ENCODE measurements at places on chromosomes 4 and X.
A peak's percentile ranks its signal among the peaks of the same experiment; 100 is the strongest.

GRCh38 chr4:39932776-39933402 is 44.8 kb downstream of the PDS5A start:
- DNase-seq = no peak

GRCh38 chrX:24333371-24333770 is 19.5 kb upstream of the SUPT20HL2 start:
- no peak for DNase-seq

DNA sequence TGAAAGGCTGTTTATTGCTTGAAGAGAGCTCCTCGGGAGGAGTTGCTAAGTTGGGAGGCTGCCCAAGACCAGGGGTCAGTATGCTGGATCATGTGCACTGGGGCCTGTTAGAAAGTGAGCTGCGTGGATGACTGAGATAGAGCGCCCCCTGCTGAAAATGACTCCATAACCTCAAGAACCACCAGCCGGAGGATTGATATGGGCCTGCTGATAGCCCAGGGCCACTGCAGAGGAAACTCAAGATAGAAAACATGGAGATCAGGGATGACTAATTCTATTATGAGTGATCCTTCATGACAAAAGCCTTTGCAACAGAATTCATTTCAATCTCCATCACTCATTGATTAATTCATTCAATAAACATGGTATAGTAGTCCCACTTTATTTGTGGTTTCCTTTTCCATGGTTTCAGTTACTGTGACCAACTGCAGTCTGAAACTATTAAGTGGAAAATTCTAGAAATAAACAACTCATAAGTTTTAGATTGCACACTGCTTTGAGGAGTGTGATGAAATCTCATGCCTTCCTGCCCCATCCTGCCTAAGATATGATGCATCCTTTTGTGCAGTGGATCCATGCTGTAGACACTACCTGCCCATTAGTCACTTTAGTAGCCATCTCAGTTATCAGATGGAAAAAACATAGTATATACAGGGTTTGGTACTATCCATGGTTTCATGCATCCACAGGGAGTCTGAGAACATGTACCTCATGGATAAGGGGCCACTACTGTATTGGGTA is 126.7 kb upstream of the MBNL3 start:
- DNase-seq = no peak

DNA sequence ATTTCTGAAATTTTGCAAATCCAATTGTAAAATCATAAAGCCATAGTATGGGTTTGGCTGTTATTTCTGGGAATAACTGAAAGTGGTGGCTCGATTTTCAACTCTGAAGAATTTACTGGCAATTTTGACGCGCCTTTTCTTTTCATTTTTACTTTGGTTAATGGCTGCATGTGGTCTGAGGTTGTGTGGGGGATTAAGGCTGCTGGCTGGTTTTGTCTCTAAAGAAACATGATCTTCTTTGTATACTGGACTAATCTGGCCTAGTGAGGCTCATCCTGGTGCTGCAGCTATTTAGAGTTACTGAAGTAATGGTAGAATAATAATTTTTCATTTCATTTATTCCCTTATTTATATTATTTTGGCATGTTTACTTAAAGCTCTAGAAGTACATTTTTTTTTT is 164.0 kb downstream of the RNF150 start:
- DNase-seq = no peak

GRCh38 chrX:134469486-134469885 is 9.5 kb downstream of the HPRT1 start:
- no peak for DNase-seq

GRCh38 chr4:183918696-183919095 is 13.6 kb downstream of the STOX2 start:
- DNase-seq = no peak

DNA sequence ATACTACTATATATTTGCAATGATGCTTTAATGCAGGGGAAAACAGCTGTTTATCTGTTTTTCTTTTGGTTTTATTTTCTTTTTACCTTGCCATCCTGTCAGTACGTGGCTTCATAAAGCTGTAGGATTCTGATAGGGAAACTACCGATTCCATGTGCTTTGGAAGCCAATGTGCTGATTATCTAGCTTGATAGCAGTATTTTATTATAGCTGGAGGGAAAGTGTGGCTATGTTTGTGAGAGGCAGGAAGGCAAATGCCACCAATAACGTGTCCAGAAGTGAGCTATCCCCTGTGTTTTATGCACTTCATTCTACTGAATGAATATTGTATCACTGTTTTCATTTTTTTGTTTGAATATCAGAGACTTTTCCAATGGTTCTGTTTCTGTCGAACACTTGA is 43.7 kb downstream of the IL15 start:
- no peak for DNase-seq

DNA sequence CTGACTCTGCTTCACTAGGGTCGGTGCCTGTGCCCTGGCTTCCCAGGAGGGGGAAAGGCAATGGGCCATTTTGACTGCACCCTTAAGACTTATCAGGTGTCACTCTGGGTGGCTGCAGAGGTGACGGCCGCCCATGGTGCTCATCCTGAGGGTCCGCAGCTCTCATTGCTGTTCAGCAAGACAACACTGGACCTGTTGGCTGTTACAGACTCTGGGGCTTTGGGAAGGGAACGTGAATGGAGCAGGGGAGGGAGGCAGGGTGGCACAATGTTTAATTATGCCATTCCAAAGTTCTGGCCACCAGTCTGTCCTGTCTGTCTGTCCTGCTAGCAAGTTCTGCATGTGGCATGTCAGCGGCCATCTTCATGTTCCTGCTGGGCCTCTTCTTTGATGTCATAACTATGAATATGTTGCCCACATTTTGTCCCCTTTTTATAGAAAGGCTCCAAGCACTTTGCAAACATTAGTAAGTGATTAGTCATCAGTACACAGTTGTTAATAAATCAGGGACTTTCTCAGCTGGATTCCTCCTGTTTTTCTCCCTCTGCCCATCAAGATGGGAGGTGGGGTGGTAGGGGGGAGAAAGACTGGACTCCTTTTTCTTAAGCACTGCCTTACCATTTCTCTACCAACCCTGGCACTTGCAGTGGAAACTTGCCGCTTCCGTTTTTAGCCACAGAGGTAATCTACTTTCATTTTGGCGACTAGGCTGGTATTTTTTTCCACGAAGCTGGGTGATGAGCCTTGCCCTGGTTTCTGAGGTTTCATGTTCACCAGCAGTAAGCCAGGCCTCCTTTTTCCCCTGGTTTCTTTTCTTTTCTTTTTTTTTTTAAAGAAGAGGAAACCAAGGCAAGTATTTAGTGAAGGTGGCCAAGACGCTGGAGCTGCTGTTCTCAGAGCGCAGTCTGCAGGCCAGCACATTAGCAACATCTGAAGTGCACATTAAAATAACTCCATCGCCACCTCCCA is 88.6 kb upstream of the TRIM2 start:
- DNase-seq = peak; percentile 61

DNA sequence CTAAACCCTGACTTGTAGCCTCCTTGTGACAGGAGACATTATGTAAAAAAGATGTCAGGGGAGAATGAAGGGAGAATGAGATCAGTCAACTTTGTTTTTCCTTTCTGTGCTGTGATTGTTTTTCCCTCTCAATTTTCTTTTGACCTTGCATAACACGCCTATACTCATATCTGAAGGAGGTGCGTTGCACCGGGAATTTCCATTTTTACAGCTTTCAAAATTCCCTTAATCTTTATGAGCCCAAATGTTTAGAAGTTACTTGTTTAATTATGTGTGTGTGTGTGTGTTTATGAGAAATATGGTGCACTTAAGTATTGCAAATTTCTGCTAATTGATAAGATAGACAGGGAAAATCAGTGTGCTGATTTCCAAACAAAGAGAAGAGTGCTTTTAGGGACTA is 21.6 kb downstream of the SYNPO2 start:
- DNase-seq = no peak

GRCh38 chr4:13088726-13089658 is 395.1 kb downstream of the RAB28 start:
- no peak for DNase-seq

GRCh38 chr4:141840299-141840986 is 204.1 kb downstream of the IL15 start:
- DNase-seq = no peak

- no peak for DNase-seq
These were observed 75.0 kb upstream of the ESX1 start for GRCh38 chrX:104329731-104330130.

GRCh38 chr4:95847908-95848460 is 8.1 kb downstream of the PDHA2 start:
- no peak for DNase-seq

- no peak for DNase-seq
These were observed 122.3 kb upstream of the TBL1X start for GRCh38 chrX:9342561-9343051.

DNA sequence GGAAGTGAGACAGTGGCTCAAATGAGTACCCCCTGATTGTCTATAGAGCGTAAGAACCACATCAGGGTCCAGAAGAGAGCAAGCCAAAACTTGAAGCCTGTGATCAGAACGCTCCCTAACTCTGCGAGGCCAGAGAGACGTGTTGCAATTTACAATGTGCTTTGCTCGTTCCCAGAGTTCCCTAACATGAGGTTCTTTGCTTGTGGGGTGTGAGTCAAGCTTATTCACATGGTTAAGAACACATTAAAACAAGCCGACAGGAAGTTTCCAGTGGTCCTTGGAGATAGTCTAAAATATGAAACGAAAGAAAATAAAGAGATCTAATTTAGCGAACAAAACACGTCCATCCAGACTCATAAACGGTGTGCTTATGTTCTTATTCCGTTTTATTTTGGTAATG is 702.3 kb downstream of the TRIML1 start:
- DNase-seq = no peak

- no peak for DNase-seq
These were observed 5.8 kb upstream of the CCNG2 start for GRCh38 chr4:77151241-77151640.

DNA sequence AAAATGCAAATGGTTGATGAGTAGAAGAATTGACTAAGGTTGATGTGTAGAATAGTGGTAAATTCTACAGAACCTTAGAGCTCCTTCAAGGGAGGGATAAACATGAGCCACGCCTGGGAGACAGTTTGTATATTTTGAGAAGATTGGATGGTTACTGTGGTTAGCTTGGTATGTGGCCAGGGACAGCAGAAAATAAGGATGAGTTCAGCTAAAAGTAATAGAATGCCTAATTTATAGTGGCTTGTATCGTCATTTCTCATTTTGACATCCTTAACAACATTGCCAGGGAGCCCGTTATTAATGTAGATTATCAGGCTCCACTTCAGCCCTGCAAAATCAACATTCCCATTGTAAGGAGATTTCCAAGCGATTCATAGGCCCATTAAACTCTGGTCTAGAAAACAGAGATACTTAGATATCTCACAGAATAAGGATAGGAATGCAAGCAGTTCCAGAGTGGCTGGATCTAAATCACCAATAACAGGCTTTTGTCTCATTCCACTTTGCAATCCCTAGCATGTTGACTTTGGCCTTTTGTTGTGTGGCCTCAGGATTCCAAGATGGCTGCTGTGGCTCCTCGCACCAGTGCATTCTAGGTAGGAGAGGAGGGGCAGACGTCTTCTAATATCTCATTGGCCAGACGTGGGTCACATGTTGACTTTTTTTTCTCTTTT is 6.4 kb upstream of the PTTG2 start:
- DNase-seq = no peak

DNA sequence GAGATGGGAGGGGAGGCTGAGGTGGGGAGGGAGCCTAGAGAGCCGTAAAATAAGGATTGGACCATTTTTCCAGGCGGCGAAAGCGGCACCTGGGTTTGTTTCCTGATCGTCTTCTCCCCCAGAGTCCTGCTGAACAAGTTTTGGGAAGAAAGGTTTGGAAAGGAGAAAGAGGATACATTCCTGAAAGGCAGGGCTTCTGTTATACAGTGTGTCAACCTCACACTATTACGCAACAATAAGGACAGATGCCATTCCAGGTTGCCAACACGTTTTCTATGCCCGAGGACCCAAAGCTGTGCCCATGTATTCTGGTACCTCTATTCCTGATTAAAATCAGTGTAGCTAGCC is 658 bp downstream of the SCOC start:
- DNase-seq = no peak

DNA sequence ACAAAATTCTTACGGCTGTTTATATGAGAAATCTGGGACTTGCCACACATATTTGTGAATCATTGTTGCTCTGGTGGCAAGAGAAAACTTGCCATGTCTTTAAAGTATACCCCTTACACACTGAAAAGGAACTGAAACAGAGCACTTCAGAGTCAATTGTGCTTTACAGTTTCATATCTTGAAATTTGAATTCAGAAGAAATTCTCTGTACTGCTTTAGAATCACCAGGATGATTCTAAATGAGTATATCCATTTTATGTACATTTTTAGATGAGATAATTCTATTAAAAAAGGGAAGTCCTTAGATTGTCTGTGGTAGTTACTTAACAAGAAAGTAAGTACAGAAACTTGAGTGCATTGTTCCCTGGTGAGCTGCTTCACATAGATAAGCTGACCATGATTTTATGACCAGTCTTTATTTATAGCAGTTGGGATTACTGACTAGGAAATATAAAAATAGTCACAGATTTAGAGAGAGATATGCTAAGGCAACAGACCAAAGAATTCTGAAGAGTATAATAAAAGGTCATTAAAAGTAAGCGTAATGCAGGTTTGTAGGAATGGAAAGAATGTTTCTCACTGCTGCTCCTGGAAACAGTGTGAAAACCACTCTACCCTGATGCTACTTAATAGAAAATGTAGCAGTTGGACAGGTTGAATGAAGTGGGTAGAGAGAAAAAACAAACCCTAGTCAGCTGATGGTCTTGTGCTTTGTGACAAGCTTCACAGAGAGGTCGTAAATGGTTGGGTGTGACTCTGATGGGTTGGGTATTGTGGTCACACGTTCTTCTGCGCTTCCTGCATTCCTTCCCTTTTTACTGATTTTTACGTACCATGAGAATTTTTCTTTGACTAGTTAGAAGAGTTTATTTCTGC is 41.0 kb downstream of the FNIP2 start:
- DNase-seq = no peak

DNA sequence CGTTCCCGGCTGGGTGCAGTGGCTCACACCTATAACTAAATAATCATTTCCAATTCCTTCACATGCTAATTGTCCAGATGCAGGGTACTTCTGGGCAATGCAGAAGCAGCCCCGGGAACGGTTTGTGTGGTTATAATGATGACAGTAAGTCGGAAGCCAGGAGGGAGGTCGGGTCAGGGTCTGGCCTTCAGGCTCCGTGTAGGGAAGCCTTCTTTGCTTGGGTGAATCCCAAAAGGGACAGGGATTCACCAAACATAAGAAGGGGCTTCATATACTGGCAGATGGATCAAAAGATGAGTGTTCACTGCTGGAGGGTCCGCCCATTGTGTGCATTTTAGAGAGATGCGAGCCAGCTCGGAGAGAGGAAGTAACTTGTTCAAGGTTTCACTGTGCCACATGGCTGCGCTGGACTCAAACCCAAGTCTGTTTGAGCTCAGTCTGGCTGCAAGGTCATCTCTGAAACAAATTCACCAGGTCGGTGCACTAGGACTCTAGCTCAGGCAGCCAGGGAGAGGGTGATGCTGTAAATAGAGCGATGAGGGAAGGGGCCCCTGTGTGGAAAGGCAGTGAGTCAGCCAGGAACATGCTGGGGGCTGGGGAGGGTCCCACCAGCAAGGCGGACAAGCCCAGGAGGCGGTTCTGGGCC is 4.8 kb upstream of the KIAA0232 start:
- no peak for DNase-seq

- DNase-seq = no peak
These were observed 115.7 kb upstream of the MAGEB16 start for GRCh38 chrX:35682476-35682875.

Measured in stimulated activated CD8-positive, alpha-beta memory T cell treated with anti-CD3 and anti-CD28 coated beads, Interleukin-2, amount 100 ng/mL, for 1 hour (primary cell).